ENCODE measurements at places on chromosomes 6 and 20. TPM values are rescaled to one million over a fixed set of nuclear protein-coding genes. Genes with fewer than 3 reads are reported as not detected.
A peak's percentile ranks its signal among the peaks of the same experiment; 100 is the strongest.

SLC22A16 gene
- polyA plus RNA-seq = not detected

- DNase-seq = no peak
Measured at GRCh38 chr20:10629946-10630650, 43.7 kb downstream of the JAG1 start.

HDAC2 gene
- polyA plus RNA-seq = 77.7 TPM

GRCh38 chr6:1337791-1338190 lies 25.9 kb downstream of the FOXQ1 start:
- DNase-seq = no peak

TMEM74B gene
- not detected for polyA plus RNA-seq

- DNase-seq = peak; percentile 7
Measured at GRCh38 chr6:73391675-73392074, 3.0 kb upstream of the DDX43 start.

TUBE1 gene
- 11.5 TPM for polyA plus RNA-seq

DNA sequence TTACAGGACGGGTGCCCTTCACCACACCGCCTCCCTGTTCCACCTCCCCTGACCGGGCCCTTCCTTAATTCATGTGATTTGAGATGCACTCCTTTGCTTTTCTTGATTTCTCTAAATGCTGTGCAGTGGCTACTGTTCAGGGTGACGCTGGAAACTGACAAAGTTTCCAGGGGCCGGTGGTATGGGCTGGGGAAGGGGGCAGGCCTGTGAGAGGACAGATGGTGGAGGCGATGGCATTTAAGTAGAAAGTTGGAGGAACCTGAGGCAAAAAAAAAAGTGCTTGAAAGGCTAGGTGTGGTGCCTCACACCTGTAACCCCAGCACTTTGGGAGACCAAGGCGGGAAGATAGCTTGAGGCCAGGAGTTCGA lies 121.6 kb upstream of the RNF24 start:
- DNase-seq = no peak

GRCh38 chr20:63979557-63980316 lies at the start of gene SAMD10:
SAMD10 (minus strand) TSS chr20:63979642; CDS start chr20:63979467, 175 bp downstream.
- DNase-seq = peak; percentile 57

FAM162B gene
- not detected for polyA plus RNA-seq

GRCh38 chr6:72616406-72617015 lies 5.4 kb upstream of the KCNQ5 start:
- no peak for DNase-seq

VSX1 gene
- polyA plus RNA-seq = not detected

DNA sequence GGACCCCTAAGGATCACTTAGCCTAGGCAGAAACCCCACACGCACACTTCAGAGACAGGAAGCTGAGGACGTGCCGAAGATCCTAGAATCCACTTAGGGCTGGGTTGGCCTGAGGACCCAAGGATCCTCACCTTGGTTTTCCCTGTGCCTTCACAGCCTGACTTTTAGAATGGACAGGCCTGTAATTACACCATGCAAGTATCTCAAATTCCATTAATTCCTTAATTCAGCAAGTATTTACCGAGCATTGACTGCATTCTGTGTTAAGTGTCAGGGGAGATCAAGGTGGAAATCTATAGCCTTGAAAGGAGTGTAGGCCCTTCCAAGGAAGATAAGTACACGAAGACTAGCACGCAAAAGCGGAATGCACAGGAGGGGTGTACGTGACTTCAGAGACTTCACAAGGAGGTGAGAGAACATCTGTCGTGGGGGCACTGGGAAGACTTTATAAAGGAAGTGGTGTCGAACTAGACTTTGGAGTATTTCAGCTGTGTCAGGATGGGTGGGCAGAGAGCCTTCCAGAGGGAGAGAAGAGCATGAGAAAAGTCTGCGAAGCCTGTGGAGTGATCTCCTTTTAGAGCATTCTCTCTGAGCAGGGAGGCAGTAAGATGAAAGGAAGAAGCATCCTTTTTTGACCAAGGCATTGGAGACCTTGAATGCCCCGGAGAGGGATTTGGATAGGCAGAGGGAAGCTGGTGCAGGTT lies 4.0 kb downstream of the DSP start:
- DNase-seq = no peak

DNA sequence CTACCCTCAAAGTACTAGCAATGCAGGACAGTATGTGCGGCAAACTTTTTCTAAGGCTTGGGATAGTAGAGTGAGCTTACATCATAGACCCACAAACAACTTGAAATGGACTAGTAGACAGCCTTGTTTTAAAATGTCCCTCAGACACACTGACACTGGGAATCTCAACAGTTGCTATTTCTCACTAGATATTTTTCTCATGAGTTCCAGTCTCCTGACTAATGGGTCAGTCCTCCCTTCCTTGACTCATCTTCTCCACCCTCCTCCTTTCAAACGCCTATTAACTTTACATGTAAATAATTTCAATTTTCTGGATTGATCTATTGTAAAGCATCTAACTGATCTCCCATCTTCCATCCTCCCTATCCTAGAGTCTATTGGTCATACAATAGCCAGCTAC lies 308.3 kb upstream of the PREP start:
- no peak for DNase-seq

- no peak for DNase-seq
Measured at GRCh38 chr6:169539176-169539897, 162.5 kb downstream of the WDR27 start.
